AG10803 (cell line): ENCODE measurements at places on chromosomes 5 and 9.

DNA sequence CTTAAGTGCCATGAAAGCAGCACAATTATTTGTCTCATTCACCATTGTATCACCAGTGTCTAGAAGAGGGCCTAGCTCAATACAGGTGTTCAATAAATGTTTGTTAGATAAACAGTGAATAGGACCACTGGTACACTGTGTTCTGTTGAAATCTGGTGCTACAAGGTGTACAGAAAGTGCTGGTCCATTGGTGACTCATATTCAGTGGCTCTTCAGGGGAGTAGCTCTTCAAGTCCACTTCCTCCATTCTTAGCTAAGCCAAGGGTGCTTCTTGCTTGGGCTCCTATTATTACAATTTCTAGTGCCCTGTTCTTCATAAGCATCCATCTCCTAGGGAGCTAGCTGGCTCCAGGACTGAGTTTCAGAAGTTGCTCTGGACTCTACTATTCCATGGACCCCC lies 6.4 kb upstream of the FCHO2 start:
- DNase-seq, result no peak

DNA sequence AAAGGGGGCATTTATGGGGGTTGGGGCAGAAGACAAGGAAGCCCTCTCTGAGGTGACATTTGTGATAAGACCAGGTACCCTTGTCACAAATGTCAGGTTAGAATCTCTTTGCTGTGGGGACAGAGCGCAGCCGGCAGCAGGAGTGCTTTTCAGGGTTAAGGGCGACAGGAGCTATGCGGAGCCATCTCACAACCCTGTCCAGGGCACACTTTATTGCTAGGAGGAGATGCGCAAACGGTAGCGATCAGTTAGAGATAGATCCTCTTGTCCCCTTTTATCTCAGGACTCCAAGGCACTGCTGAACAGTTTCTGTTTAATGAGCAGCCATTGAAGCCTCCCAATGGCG lies 438 bp upstream of the LAMC3 start:
- no peak for DNase-seq

DNA sequence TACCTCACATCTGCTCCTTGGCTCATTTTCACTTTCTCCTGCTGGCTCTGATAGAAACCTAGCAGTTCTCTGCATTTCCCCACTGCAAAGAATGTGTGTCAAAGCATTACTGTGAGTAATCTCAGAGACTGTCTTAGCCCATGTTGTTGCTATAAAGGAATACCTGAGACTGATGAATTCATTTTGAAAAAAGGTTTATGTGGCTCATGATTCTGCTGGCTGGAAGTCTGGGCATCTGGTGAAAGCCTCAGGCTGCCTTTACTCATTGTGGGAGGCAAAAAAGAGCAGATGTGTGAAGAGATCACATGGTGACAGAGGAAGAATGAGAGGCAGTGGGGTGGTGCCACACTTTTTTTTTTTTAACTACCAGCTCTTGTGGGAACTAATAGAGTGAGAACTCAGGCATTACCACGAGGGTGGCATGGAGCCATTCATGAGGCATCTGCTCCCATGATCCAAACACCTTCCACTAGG lies 191.6 kb upstream of the CTNND2 start:
- no peak for DNase-seq

DNA sequence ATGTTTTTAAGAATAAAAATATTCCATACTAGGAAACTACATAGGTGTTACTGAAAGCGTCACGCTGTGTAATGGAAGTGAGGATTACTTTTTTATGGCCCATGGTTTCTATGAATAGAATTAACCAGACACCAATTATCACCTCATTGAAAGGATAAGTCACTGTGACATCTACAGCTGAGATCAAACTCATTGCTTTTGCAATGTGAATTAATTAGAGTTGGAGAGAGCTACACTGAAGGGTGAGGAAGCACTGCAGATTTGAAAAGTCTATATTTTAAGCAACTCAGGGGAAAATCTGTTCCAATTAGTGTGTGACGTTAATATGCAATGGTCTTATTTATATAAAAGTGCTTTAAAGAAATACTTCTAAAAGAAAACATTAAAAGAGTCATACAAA lies 1300.1 kb upstream of the DMAC1 start:
- no peak for DNase-seq

DNA sequence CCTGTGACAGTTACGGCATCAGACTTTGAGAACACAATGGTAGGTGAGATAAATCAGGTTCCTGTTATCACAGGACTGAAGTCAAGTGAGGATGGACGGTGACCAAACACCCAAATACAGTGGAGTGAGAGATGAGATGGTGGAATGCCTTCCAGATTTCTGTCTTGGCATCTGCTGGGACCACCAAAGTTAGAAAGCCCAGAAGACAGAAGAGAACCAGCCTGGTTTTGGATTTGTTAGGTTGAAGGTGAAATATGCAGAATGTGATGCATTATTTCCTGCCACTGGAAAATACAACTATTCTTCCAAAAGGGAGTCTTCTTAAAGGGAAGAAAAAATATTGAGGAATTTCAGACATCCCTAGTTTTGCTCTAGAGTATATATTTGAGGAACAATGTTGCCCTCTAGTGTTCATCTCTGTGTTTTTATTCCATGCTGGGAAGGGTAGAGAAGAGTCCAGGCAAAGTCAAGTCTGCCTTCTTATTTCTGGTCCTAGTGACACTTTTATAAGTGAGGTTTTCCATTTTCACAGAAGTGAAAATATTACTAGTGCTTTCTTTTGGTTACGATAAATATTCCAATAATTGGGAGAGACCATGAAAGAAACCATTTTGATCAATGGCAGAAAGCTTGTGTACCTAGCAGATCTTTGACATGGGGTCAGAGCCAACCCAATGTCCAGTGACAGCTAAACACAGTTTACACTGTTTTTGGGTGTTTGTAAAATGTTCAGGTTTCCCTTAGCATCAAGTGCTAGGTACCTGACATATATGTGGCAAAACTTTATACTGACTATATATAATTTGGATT lies 142.3 kb upstream of the ANKH start:
- DNase-seq, result peak; percentile 78

DNA sequence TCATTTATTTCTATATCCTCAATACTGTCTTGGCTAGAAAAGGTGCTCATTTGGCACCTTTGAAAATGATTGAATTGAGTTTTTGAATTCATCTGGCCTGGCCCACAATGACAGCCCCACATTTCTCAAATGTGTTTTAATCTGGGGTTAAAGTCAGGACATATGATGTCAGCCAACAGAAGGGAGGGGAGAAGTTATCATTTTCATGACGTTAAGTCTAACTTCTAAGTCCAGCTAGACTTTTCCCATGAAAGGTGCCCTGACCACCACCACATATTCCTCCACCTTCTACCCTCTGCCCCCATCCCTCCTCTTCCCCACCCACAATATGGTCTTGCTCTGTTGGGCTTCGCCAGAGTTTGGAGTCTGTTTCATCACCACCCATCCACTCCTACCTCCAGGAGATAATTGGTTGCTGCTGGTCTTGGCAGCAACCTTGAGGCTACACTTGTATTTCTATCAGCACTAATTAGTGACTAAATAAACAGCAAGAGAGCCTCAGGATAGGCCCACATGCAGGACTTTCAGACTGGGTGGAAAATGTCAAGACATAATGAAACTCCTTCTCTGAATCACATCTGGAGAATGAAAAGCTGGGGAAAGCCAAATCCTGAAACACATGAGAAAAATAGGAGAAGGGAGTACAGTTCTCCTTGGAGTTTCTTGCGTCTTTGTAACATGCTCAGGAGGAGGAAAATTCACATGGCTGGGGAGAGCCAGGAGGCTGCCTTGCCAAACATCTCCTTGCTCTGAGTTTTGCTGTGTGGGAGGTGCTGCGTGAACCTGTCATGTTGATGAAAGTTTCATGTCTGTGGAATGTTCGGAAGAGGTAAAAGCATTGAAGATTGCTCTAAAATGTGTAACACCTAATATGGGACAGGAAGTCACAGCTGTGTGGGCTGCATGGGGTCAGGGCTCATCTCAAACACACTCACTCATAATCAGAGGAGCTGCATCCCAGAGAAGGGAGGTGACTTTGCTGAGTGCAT lies 544.7 kb upstream of the KLF4 start:
- peak; percentile 87 for DNase-seq

GRCh38 chr9:15670894-15671293 lies 118.1 kb downstream of the CCDC171 start:
- no peak for DNase-seq

GRCh38 chr9:135269912-135270830 lies 182.7 kb downstream of the OLFM1 start:
- DNase-seq, result no peak

GRCh38 chr5:179254638-179255271 lies 90.5 kb downstream of the ADAMTS2 start:
- DNase-seq, result no peak

- DNase-seq, result no peak
Measured at GRCh38 chr5:170519549-170519948, 15.7 kb downstream of the KCNIP1 start.

GRCh38 chr9:22682961-22683699 lies 236.5 kb downstream of the DMRTA1 start:
- DNase-seq, result peak; percentile 76

DNA sequence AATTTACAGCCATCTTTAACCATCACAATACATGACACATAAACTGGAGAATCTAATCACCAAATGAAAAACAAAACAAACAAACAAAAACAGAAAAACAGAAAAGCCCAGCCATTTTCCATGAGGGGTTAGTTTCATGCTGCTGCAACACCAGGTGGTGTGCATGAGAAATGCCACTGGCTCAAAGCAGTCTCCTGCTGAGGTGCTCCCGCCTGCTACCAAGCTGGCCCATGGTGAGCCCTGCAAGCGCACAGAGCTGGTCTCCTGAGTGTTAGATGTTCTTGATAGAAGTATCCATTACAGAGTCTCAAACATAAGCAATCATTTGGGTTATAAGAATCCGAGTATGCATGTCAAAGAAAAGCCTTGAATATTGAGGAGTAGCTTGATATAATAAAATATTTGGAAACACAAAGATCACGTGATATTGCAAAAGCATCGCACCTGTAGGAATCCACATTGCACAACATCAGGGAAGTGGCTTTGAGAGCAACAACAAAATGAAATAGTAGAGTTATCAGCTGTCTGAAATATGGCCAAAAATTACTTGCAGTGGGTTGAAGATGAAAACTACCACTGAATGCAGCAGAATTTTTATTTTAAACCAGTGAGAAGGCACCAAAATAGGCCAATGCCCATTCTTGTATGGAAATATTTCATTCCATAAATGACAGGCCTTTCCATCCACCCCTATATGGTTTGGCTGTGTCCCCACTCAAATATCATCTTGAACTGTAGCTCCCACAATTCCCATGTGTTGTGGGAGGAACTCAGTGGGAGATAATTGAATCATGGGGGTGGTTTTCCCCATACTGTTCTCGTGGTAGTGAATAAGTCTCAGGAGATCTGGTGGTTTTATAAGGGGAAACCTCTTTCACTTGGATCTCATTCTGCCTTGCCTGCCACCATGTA lies 194.8 kb downstream of the SYK start:
- DNase-seq, result no peak

DNA sequence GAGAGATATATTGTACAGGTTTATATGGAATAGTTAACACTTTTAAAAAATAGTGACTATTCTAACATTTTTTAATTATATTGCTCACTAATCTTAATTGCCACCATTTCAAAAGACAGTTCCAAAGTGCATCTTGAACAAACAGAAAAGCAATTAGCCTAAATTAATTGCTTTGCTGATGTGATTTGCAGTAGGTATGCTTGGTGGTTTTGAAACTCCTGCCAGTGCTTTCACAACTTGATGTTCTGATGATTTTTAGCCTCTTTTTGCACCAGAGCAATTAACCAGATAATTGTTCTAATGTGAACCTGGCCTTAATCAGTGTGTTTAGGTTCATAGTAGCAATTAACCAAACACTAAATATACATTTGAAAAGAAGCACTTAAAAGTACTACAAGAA lies 207.6 kb downstream of the FBXL17 start:
- DNase-seq, result no peak

DNA sequence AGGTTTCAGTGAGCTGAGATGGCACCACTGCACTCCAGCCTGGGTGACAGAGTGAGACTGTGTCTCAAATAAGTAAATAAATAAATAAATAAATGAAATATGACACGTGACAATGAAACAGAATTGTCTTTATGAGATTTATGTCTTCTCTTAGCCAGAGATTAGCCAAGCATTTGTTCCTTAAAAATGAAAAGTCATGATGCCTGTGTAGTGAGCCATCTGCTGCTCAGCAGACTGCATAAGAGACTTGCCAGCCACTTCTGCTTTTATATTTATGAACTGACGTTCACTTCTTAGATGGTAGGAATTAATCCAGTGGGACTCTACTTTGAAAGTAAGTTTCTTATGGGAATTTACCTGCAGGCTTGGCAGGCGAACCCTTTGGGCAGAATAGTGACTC lies 227.4 kb downstream of the NR3C1 start:
- no peak for DNase-seq

DNA sequence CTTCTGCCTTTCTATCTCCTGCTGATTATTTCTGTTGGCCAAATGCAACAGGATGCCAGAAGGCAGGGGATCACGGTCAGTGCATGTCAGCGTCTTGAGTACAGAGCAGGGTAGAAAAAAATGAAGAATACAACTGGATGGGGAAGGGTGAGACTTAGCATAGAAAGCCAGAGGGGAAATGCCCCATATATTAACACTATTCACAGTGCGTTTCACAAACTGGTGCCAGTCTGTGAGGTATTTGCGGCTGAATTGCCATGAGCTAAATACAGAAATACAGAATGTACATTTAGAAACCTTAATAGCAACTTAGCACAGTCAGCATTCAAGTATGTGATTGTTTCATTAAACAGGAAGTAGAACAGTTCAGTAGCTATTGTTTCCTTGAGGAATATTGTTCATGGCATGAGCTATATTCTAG lies 31.0 kb upstream of the SLC1A3 start:
- peak; percentile 67 for DNase-seq

DNA sequence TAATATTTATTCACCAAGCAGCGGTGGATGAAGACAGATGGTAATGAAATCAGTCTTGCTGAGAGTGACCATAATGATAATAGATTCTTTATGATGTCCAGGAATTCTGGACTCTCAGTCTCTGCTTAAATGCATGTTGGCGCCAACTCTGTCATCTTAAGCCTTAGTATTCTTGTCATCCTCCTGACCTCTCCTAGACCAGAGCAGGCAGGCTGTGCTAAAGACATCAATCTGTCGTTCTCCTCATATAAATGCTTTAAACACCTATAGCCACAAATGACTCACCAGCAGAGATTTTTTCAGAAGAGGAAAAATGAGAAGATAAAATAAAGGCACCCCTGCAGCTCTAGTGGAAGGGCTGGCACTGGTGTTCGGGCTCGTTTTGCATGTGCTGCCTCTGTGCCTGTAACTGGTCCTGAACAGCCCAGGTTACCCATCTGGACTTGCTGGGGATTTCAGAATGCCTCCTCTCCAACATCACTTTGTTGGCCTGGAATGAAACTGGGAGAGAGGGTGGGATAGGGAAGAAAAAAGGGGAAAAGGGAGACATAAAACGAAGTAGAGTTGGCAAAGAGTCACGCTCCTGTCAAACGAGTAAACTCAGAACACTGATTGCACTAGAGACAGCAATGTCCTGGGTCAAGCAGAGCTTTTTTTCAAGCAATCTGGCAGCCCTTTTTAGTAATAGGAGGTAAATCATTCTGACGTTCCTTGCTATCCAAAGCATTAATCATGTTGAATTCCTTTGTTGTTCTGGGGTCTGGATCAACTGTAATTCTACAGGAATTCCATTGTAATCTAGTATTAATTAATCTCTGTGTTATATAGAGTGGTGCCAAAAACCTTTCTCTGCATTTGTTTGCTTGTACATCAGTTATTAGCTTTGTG lies 195.5 kb upstream of the CLINT1 start:
- no peak for DNase-seq

- DNase-seq, result peak; percentile 55
Measured at GRCh38 chr5:139660105-139660922, 12.2 kb downstream of the CXXC5 start.
